Activated naive CD4-positive, alpha-beta T cell (primary cell): ENCODE measurements at places on chromosomes 7 and 10.

DNA sequence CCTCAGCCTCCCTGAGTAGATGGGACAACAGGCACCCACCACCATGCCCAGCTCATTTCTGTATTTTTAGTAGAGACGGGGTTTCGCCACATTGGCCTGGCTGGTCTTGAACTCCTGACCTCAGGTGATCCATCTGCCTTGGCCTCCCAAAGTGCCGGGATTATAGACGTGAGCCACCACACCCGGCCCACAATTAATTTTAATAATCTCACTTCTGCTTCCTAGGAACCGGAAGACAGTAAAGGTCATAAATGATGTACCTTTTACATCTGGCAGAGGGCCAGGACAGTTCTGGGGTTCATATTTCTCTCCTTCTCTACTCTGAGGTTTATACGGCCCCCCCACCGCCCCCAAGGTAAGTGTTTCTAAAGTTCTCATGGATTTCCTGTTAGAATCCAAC lies 31.2 kb upstream of the AOAH start:
- no peak for DNase-seq

DNA sequence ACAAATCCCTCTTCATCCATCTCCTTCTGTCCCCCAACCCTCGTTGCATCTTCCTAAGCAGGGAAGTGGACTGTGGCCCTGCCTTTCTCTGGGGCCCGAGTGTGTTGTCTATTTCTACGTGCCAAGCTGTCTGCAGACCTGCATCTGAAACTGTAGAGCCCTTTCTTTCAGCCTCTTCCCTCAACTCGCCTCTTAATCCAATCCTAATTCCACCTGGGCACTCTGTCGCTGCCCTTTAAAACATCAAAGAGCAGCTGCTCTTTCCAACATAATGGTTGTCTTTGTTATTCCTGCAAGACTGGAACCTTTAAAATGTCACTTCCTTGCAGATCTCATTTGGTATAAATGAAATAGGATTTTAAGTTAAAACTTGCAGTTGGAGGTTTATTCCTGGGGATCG lies 21.5 kb upstream of the ADAM12 start:
- DNase-seq, result no peak

GRCh38 chr7:5477723-5478531 lies 54.3 kb upstream of the TNRC18 start:
- DNase-seq, result no peak

DNA sequence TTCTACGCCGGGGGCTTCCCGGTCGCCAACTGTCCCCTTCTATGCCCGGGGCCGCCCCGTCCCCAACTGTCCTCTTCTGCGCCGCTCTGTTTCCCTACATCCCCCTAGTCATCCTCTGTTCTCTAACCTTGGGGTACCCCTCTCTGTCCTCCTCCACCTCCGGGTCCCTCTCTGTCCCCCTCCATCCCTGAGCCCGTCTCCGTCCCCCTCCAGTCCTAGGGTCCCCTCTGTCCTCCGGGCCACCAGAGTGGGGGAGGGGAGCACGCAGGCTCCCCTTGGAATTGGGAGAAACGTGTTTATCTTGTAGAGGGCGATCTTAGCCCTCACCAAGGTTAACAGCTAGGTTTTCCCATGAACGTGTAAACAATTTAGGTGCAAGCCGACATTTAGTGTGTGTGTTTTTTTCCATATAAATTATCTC lies 852 bp upstream of the KLF6 start:
- no peak for DNase-seq

DNA sequence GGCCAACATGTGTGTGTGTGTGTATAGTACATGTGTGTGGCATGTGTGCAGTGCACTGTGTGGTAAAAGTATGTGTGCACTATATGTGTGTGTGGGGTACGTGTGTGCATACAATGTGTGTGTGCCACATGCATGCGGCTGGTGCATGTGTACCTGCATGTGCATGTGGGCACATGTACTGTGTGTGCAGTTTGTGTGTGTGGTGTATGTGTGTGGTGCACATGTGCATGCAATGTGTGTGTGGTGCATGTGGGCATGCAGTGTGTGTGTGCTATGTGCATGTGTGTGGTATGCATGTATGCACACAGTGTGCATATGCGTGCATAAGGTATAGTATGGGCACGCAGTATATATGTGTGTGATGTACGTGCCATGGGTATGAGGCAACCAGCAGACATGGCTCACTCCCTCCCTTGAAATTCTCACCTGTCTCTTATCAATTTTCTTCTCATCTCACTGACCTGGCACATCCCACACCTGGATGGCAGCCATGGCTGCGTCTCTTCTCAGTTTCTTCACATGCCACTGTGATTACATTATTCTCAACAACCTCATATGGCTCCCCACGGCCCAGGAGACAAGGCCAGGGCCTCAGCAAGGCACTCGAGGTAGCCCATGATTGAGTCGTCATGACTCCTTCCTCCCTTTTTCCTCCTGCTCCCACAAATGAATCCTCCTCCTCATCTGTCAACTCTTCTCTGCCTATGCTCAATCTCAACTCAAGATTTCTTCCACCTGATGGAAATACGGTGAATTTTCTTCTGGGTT lies 57.0 kb downstream of the NUDCD3 start:
- no peak for DNase-seq

DNA sequence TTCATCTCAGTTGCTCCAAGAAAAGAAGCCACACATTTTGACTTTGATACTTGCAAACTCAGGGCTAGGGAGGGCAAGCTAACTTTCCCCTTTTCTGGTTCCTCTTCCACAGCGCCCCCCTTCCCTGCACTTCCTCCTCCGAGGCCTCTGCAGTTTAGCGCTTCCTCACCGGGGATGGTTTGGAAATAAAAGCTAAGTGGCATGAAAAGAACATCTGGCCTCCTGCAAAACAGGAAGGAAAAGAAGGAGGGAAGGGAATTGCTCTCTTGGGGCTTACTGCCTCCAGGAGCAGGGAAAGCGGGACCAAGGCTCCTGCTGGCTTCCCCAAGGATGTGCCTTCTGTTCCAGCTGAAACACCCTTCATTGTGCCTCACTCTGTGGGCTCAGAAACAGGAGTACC lies 42.3 kb downstream of the PRKCQ start:
- no peak for DNase-seq

DNA sequence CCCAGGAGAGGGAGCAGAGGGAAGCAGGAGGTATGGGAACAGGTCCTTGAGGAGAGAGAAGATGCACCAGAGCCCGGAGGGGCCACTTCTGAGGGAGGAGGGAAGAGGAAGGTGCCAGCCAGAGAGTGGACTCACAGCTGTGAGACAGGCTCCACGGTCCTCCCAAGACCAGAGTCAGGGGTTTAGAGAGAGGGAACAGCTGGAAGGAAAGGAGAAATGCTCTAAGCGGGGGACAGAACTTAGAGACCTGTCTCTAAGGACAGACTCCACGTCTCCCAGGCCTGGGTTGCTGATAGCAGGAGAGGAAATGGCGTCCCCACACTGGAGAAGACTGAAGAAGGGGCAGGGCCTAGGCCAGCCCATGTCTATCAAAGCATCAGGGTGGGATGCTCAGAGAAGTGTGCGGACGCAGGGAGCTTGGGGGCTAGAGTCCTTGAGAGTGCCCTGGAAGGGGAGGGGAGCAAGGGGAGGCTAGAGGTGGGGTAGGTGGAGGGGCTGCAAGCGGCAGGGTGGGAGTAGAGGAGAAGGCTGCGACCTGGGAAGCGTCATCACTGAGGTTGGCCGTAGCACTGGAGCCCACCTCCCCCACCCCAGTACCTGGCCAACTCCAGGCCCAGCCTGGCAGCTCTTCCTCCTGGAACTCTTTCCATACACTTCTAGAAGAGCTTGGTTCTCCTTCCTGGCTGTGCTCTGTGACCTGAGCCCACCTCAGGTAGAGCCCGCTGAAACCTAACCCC lies 25.6 kb upstream of the GRID1 start:
- DNase-seq, result no peak

DNA sequence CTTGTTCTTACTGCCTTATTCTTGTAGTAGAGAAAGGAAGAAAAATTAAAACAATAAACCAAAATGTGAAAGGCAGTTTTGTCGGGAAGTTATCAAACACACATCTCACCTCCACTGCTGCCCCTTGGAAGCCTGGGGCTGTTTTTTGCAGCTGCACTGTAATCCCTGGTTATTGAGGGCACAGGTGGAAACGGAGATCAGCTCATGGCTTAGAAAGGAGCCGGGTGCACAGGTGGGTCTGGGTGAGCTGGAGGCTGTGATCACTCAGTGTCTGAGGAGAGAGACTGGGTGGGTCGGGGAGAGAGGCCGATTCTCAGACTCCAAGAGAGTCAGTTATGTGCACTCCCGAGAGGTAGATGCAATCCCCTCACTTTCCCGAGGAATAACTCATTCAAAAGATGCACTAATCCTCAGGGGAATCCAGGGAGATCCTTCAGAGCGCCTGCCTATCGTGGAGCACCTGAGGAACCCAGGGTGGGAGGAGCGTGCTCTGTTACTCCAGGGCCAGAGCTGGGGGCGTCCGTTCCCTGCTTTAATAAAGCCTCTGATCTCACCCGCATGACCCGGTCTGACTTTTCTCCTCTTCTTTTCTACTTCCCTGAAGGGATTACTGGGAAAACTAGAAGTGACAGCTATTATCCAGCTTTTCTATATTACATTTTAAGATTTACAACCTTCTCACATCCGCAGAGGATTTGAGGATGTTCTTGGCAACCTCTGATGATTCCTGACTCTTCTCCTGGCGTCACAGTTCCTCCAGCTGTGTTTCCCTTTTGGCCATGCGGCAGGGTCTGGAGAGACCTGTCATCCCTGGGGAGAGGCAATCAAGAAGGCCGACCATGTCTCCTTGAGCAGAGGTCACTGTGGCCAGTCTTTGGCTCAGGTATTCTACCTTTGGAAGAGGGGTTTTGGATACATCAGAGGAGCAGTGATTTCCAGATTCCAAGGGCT lies 82.1 kb downstream of the CAMK1D start:
- no peak for DNase-seq

- DNase-seq, result no peak
These were observed 13.6 kb downstream of the LYZL1 start for GRCh38 chr10:29302499-29302898.

DNA sequence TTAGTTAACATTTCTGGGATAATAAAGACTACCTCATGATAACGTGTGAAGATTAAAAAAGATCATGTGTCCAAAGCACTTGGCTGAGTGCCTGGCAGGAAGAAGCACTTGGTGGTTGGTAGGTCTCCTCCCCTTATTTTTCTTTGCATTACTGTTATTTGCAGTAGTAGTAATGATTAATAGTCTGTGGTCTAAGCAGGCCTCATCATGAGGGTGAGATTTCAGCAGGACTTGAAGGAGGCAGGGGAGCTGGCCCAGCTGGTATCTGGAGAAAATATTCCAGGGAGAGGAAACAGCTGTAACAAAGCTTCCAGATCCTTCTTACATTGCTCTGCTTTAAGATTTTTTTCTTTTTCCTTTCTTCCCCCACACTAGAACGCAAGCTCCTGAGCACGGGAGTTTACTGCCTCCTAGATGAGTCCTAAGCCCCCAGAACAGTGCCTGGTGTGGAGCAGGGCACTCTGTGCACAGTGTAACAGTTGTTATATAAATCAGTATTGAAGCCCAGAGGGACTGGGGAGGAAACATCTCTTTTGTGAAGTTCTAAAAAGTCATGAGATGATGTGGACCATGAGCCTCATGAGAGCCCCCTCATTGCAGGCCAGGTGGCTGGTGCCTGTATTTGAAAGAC lies 31.1 kb upstream of the RHEB start:
- no peak for DNase-seq

GRCh38 chr10:43876976-43877375 lies 228.3 kb upstream of the ZNF32 start:
- DNase-seq, result no peak

DNA sequence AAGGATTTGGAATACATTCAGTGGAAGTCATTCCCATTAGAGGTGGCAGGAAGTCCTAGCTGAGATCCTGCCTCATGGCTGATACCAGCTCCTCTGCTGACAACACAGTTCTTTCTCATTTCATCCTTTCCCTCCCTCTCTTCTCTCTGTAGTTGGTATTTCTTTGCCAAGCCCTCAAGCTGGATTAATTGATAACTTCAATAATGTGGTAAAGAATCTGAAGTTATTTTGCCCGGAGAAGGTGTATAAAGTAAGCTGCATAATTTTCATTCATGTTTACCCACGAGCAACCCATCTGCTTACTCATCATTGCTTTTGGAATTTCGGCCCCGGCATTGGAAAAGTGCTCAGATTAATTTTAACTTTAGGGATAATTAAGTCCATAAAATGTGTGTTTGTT lies 85.2 kb upstream of the PLPP4 start:
- no peak for DNase-seq

GRCh38 chr10:71442859-71443570 lies 46.3 kb downstream of the CDH23 start:
- no peak for DNase-seq

DNA sequence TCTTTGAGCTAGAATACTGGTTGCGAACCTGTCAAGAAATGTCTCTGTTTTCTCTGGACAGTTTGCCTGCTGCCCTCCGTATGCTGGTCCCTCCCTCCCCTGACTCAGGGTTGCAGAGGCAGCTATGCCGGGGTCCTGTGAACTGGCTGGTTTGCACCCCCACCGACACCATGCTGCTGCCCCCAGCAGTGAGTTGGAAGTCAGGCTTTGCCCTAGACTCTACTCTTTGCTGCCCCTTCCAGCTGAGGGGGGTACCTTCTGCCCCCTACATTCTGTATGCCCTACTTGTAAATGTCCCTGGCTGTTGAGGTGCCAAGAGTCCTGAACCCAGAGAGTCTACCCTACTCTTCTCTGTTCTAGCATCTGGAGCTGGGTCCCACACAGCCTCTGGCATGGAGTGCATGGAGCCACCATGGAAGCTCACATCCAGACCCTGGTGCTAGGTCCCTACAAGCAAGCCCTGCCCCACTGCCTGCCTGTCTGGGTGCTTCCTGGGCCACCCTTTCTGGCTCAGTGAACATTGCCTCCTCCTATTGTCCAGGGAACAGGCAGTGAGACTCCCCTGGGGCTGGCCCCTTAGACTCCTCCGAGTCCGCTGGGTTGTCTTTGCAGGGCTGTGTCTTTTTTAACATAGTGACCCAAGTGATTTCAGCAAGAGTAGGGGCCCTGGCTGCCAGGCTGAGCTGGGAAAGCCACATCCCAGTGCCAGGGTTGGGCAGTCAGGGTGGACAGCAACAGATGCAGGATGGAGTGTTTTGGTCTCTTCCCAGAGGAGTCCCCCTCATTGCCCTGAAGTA lies 138.9 kb downstream of the ADCY1 start:
- DNase-seq, result no peak

DNA sequence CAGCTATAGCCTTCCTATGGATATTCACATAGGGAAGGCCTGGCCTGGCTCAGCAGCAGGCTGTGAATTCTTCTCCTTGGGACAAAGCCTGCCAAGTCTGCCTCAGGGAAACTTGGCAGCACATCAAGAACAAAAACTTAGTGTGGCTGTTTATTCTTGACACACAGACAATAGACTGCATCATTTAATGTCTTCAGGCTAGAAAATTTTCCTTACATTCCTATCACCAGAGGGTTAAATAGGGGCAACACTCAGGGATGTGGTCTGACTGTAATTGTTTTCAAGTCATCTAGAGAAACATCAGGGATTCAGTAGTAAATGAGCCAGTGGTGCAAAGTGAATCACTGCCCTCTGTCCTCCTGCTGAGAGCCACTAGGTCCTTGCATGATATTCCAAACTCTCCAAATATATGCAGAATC lies 137.3 kb downstream of the SEMA3C start:
- DNase-seq, result no peak

- no peak for DNase-seq
These were observed 52.3 kb downstream of the CDCA7L start for GRCh38 chr7:21893401-21893800.

- no peak for DNase-seq
These were observed 525.4 kb downstream of the TFEC start for GRCh38 chr7:115505136-115505535.
